ENCODE measurements at places on chromosomes 12 and 14. TPM values are rescaled to one million over a fixed set of nuclear protein-coding genes. Genes with fewer than 3 reads are reported as not detected.

The GLS2 gene
- 1.5 TPM for polyA plus RNA-seq

DNA sequence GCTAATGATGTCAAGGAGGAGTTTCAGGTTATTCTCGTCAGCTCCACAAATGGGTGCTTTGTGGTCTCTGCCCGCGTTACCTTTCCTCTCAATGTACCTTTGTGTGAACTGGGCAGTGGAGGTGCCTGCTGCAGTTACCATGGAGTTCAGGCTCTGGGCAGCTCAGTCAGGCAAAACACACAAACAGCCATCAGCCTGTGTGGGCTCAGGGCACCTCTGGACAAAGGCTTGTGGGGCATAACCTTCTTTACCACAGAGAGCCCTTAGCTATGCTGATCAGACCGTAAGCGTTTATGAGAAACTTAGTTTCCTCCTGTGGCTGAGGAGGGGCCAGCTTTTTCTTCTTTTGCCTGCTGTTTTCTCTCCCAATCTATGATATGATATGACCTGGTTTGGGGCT, 16.7 kb upstream of the PAPLN start:
- no peak for DNase-seq

The GAS2L3 gene
- 24.4 TPM for polyA plus RNA-seq

The NR4A1 gene
- polyA plus RNA-seq = 9.5 TPM

DNA sequence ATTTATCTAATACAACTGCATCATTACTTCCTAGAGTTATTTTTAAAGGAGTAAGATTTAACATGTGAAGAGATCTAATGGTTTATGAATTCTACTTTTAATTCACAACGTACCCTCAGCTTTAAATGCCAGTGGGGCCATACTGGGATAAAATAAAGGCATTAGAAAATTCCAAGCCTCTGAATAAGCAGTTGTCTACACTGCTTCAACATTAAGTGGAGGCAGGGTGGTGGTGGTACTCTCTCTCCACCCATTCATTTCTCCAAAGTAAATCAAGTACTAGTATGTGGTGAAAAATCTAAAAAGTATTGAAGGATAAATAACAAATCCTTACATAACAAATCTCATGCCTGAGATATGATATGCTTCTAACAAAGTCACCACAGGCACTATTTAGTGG, 52.4 kb downstream of the FERMT2 start:
- DNase-seq = no peak

DNA sequence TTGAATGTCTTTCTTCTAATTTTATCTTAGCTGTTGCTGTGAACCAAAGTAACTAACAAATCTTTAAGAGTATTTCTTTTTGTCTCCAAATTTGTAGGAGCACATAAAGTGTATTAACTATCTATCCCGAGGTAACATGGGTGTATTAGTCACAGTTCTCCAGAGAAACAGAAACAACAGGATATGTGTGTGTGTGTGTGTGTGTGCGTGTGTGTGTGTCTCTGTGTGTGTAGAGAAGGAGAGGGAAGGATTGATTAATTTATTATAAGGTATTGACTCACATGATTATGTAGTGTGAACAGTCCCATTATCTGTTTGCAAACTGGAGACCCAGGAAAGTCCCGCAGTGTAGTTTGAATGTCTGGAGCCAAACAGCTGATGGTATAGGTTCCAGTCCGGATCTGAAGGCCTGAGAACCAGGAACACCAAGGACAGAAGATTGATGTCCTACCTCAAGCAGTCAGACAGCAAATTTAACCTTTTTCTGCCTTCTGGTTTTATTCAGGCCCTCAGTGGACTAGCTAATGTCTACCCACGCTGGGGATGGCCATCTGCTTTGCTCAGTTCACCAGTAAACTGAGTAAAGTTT, 14.4 kb downstream of the G2E3 start:
- no peak for DNase-seq

The GIT2 gene
- polyA plus RNA-seq = 48.9 TPM

The CD163 gene
- polyA plus RNA-seq = 9.7 TPM

DNA sequence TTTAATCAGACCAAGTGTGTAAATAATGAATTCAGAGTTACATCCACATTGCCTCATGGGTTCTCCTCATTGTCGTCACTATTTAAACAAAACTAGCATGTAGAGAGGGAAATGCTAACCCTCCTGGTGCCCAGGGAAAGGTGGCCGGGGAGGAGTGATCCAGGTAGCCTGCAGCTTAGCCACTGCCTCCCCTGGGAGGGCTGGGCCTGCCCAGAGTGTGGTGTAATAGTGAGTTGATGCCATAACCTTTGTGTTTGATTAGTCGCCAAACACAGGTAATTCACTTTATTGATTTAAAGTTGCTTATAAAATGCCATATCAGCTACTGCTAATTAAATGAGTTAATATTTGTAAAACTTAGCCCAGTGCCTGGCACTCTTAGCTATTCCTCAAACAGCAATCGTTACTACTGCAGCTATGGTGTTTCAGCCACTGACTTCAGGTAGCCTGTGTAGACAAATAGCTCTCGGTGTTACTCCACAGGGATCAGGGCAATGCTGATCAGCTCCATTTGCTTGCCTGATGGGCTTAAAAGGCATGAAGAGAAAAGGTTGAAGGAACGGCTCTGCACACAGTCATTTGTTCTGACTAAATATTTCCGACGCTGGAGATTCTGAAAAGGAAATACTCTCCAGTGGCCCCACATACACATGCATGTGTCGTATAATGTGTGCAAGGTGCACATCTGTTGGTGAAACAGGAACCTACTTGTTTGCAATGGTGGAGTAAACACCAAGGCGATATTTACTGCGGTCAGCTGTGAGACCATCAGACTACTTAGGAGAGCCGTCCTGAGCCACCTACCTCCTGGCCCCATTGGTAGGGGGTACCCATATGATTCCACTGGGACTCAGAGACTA, 45.7 kb upstream of the PRMT8 start:
- no peak for DNase-seq

DNA sequence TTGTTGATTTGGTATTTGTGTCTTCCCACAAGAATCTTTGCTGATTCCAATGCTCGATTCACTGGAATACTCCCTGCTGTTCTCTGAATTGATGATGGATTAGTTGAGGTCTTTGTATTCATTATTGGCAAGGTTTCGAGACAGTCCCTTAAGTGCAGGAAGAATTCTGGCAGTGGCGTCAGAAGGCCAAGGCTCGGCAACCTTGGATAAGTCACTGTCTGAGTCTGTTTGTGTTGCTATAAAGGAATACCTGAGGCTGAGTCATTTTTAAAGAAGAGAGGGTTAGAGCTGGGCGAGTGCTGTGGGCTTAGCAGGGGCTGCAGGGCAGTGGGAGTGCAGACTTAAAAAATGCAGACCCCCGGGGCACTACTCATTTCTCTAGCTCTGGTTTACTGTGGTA, 56.9 kb downstream of the CHST11 start:
- DNase-seq = no peak

DNA sequence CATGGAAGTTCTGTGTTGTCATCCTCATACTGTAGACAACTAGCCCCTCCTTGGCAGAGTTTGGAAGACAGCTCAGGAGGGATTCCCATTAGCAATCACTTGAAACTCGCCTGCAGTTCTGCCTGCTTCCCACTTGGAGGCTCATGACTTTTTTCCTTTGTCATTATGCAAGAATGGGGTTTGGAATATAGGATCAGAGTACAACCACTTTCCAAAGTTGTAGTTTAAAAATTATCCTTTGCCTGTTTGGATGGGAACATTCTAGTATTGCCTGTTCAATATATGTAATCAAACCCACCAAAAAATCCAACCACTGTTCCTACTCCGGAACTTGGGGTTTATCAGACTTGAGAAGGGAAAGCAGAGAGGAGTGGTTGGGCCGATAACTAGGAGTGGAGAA, 2.1 kb upstream of the GPD1 start:
- no peak for DNase-seq

GRCh38 chr12:104958805-104959334, 780 bp upstream of the SLC41A2 start:
- no peak for DNase-seq

DNA sequence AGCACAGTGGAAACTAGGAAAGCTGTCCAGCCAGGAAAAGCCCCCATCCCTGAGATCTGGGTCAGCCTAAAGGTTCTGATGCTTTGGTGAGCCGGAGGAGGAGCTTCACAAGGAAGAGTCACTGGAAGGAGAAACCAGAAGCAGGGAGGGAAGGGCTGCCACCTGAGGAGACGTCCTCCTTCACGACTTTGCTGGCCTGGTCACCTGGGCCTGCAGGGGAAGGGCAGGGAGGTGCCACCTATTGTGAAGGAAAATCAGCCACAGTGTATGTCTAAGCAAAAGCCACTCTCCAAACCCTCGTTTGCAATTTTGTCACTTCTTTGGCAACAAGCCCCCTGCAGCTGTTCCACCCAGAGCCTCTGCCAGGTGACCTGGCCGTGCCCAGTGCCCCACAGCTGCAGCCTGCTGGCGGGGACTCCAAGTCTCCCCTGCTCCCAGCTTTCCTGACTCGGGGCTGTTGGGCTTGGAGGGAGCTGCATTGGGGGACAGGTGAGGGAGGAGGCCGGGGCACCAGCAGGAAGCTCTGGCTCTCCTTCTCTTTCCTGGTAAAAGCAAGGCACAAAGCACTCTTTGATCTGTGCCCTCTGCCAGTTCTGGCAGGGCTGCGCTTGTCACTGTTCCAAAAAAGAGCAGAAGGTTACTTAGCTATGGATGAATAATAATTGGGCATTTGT, 120.9 kb upstream of the BCL2L14 start:
- DNase-seq = no peak

The IL26 gene
- polyA plus RNA-seq = not detected

The SLC7A8 gene
- polyA plus RNA-seq = 76.5 TPM

- DNase-seq = no peak
These were observed 50.0 kb downstream of the FLRT2 start for GRCh38 chr14:85579942-85580341.

DNA sequence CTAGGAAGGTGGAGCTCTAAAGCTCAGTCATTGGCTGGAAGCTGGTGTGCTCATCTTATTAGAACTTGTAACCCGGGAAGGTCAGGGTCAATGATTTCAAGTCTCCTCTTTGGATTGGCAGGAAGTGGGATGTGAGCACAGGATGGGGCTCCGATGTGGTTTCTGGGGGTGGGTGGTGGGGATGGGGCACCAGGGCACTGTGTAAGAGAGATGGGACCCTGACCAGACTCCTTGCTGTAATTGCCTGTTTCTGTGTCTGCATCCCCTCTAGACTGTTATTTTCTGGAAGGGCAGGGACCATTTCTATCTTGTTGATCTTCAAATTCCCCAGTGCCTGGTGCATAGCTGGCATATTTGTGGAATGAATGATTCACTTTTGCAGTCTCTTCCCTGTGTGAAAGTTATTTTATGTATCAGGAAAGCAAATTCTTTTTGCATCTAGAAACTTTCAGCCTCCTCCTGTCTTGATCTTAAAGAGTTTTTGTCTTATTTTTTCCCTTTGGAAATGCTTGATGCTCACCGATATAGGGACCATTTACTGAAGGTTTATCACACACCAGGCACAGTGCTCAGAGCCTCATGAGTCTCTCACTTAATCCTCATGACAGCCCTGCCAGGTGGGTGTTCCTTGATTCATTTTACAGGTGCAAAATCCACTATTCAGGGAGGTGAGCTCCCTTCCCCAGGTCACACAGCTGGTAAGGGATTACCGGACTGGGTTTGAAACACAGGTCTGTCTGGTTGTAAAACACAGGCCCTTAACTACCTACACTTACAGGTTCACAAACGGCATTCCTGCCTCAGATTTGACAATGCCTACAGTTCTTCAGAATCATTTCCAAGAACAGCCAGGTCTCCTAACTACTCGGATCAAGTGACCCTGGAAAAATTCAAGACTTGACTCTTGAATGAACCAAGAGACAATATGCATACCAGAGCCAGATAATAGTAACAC, 86.9 kb upstream of the IGF1 start:
- no peak for DNase-seq

- peak; percentile 85 for DNase-seq
These were observed 1.4 kb upstream of the ZFP36L1 start for GRCh38 chr14:68794130-68794850.

- DNase-seq = no peak
These were observed 702.7 kb downstream of the TMTC2 start for GRCh38 chr12:83389237-83389996.

The OS9 gene
- 226 TPM for polyA plus RNA-seq

- DNase-seq = no peak
These were observed 19.6 kb upstream of the LRP1-AS start for GRCh38 chr12:57166971-57167371.

DNA sequence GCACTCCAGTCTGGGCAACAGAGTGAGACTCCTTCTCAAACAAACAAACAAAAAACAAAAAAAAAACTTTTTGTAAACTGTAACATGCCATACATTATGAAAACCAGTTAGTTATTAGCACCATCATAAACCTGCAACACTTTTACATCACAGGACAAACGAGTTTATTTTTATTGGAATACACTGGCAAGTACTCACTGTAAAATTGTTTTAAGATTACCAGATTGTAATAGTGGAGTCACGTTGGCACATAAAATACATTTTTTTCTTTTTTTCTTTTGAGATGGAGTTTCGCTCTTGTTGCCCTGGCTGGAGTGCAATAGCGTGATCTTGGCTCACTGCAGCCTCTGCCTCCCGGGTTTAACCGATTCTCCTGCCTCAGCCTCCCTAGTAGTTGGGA, 15.7 kb downstream of the FKBP3 start:
- DNase-seq = no peak

DNA sequence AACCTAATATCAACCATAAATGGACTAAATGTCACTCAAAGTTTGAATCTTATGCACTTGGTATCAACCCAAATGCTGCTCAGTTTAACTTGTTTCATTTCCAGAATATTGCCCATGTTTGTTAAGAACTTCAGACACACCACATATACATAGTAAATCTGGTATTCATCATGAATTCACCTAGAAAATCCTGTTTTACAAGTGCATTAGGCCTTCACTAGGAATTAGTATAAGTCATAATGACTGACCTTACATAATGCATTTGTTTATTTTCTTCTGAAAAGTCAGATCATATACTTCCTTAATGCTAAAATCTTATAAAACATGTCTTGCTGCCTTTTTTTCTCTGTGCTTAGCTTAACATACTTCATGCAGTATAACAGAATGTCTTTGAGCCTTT, 66.1 kb downstream of the ABCD2 start:
- no peak for DNase-seq

DNA sequence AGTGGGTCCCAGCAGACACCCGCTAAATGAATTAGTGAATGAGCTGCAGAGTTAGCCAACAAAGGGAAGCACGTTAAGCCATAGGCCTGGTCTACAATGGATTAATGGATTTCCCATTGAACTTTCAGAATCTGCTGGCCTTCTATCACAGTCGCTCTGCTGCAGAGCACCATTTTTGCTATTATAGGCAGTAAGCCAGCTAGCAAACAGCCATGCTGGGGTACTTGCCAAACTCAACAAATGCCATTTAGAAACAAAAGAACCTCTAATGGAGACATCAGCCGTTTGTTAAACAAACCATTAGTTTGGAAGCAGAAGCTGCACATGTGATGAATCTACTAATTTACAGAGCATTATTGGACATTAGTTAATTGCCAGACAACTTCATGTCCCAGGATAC, 181.1 kb upstream of the STXBP6 start:
- DNase-seq = peak; percentile 39

DNA sequence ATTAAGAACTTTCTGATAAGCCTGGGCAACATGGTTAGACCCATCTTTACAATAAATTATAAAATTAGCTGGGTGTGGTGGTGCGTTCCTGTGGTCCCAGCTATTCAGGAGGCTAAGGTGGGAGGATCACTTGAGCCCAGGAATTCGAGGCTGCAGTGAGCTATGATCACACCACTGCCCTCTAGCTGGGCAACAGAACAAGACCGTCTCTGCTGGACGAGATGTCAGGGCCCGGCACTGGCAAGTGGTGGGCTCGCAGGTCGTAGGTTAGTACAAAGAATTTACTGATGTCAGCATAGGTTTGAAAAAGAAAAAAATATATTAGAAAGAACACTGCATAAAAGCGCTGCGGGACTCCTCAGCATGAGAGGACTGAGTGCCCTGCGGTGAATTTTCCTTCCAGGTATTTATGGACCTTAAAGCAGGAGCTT, 15.7 kb upstream of the VSIG10 start:
- no peak for DNase-seq
